Epithelial cell of esophagus (primary cell): ENCODE measurements at places on chromosomes 11 and 22.
A peak's percentile ranks its signal among the peaks of the same experiment; 100 is the strongest.

DNA sequence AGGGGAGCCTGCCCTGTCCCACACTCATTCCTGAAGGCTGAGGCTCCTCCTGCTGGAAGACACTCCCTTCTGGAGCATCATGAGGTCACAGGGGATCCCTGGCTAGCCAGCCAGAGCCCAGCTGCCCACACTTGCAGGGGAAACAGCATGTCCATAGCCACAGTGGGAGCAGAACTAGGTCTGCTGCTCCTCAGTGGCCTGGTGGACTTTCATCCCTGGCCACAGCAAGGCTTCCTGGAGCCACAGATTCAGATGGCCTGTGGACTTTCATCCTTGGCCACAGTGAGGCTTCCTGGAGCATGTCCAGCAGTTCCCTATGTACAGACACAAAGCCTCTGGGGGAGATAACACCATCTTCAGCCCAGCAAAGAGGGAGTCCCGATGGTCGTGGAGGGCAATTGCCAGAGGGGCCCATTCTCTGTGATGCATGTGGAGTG, 5.9 kb upstream of the APOL6 start:
- DNase-seq: no peak

DNA sequence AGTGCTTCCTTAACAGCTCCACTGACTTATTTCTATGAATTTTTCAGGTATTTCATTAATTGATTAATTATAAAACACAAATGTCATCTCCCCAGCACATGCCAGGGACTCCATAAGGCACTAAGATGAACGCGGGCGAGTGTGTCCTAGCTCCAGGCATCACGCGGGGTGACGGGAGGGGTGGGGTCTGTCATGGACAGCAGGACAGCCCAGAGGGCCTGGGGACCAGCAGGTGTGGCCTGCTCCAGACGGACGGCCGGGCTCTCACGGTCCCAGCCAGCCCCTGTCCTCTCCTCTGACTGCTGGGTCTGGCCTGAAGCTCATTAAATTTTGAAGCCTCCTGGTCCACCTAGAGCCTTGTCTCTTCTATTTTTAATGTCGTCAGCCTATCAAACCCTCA, 531.1 kb downstream of the BRD1 start:
- no peak for DNase-seq

GRCh38 chr22:38313384-38313955, 3.8 kb downstream of the CSNK1E start:
- peak; percentile 74 for DNase-seq

- no peak for DNase-seq
These were observed 231.7 kb downstream of the DYNC2H1 start for GRCh38 chr11:103340956-103341355.

DNA sequence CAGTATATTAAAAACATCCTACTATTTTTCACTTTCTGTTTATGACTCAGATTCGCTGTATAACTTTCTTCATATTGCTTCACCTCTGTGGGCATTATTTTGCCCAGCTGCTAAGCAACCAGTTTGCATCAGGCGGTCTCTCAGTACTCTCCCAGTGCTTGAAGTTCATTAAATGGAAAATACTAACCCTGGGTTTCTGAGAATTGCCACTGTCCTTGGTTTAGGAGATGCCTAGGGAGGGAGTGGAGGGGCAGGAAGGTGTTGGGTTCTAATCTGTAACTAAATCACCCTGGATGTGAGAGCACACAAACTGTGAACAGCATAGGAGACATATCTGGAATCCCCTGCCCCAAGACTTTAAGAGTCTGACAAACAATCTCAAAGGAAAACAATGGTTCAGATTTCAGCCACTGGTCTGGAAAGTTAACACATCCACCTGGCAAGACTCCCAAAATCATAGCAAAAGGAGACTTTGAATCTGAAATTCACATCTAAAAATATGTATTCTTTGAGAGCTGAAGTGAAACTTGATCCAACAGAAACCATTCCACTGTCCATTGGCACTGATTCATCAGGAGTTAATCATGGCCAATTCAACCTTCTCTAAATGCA, 540.0 kb downstream of the SOX6 start:
- DNase-seq: peak; percentile 83

GRCh38 chr11:45399166-45399565, 113.0 kb upstream of the SYT13 start:
- no peak for DNase-seq

DNA sequence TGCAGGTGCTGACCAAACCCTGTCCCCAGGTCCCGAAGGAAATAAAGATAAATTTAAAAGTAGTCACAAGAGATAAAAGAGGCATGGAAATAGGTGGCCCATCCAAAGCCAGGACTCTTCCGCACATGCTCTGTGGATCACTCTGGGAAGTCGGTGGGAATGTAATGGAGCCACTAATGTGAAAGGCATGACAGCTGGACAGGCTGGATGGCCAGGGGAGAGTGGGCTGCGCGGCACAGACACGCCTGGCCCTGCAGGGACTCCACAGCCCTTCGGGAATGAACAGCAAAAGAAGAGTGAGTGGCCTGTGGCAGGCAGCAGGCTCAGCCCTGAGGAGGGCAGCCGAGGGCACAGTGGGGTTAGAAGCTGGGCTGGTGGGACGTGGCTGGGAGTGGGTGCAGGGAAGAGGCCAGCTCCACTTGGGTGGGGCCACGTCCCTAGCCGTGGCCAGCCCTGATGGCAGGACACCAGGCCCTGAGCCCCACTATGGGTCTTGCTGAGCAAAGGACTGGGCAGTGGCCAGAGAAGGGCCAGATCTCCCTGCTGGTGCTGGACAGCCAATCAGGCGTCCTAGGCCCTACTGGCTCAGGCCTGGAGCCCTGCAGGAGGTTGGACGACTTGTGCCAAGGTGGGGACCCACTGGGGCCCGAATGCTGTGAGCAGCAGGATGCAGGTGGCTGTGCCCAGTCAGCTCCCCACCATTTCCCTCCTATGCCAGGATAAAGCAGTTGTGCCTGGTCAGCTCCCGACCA, 31.3 kb upstream of the GNB1L start:
- no peak for DNase-seq

GRCh38 chr11:130649801-130650200, 201.4 kb downstream of the ADAMTS15 start:
- DNase-seq: no peak

- DNase-seq: peak; percentile 21
These were observed 245.6 kb downstream of the BLID start for GRCh38 chr11:121870206-121871045.

GRCh38 chr22:50150161-50151129, 20.1 kb upstream of the PANX2 start:
- peak; percentile 22 for DNase-seq

DNA sequence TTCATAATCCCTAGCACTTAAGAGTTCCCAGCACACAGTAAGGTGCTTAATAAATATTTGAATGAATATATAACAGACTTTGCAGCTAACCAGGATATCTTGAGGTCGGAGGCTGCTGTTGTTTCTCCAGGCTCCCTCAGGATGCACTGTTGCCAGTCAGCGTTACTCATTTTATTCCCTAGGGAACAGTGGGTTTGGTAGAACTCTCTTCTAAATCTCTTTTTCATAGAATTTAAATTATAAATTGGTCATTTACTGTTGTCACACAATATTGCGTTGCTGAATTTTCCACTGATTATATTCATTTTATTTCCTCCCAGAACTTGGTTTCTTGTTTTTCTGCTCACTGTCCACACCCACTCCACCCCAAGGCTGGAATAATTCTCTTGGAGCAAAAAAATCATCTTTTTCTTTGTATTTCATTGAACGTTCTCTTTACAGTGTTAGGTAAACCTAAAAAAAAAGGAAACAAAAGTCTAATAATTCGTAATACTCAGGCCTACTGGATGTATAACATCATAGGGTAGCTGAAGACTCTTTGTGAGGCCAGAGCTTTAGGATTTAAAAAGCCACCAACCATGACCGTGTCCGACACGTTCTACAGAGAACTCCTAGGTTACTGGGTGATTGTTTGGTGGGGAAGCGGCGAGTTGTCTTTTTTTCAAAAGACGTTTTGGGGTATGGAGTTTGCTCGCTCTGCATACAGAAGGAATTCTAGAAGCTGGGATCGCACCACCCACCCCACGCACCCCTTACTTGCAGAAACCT, 766 bp upstream of the CAPRIN1 start:
- DNase-seq: no peak

DNA sequence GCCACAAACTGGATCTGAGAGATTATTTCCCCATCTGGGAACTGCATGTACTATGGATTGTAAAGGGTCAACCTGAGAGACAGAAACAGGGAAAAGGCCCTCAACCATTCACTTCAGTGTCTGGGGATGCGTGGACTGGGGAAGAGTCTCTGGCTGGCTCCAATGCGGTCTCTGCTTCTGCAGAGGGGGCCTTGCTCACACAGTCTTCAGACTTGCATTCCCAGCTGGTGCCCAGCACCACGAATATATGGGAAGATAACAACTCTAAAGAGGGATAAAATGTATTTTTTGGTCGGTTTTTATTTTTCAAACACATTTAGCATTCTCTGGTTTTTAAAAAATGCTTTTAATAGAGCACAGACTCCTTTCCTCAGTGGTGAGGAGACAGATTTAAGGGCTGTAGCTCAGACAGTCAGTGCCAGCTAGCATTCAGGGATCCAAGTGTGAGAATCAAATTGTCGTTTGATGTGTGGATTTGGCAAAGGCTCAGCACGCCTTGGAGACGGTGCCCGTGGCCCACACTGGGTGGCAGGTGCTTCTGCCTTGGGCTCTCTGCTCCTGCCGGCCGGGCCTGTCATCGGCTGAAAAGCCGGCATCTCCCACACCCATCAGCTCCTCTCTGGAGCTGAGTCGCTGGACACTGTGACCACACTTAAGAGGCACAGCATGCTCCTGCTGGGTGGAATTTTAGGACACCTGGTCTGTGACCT, 8.0 kb upstream of the EFCAB6 start:
- no peak for DNase-seq

DNA sequence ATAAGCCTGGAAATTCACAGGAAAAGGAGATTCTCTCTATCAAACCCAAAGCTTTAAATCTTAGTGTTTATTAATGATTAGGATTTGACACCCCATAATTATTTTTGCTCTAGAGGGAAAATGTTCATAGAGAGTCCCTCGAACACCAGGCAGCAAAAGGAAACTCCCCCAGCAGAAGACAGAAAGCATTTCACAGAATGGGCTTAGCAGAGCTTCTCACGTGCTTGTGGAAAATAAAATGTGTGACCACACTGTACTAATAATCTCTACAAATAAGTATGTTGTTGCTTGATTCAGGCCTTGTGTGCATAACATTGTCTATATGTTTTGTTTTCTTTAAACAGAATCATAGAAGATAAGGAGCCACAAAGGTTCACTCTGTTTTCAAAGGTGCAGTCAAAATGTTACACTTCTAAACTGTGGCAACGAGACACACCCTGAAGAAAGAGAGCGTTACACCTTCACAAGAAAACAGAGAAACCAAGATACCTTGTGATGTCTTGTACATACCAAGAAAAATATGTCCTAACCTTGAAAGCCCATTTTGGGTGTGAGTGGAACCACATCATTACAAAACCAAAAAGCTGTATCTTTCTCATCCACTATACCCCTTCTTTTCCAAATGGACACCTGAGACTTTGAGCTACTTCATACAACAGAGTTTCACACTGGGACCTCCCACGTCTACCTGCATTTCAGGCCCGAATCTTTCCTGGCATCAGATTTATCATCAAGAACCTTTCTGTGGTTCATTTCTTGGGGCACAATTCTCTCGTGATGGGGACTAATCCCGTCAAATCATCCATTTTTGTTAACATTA, 282.5 kb downstream of the ETS1 start:
- no peak for DNase-seq

GRCh38 chr11:6142936-6143335, 27.2 kb downstream of the OR52B2 start:
- DNase-seq: no peak

GRCh38 chr11:30911247-30911646, 325.1 kb upstream of the MPPED2 start:
- peak; percentile 2 for DNase-seq

GRCh38 chr11:36151933-36152580, 137.2 kb downstream of the COMMD9 start:
- no peak for DNase-seq

- no peak for DNase-seq
These were observed 61.9 kb upstream of the BARX2 start for GRCh38 chr11:129313541-129314297.

GRCh38 chr22:40432625-40433024, 62.2 kb downstream of the SGSM3 start:
- no peak for DNase-seq

- no peak for DNase-seq
These were observed 16.1 kb upstream of the OR52K1 start for GRCh38 chr11:4466131-4466870.

- DNase-seq: no peak
These were observed at the start of gene CRACR2B for GRCh38 chr11:827897-828192. Gene CRACR2B, plus strand, starts transcription at chr11:827919. Its CDS starts 689 bp downstream, at chr11:828608.

- DNase-seq: peak; percentile 22
These were observed 43.1 kb upstream of the MYH9 start for GRCh38 chr22:36430863-36431262.

GRCh38 chr11:13721760-13722159, 53.3 kb downstream of the FAR1 start:
- peak; percentile 50 for DNase-seq

- peak; percentile 4 for DNase-seq
These were observed 116.4 kb downstream of the TYR start for GRCh38 chr11:89293965-89294679.

- DNase-seq: no peak
These were observed 21.8 kb downstream of the NARS2 start for GRCh38 chr11:78552881-78553280.

DNA sequence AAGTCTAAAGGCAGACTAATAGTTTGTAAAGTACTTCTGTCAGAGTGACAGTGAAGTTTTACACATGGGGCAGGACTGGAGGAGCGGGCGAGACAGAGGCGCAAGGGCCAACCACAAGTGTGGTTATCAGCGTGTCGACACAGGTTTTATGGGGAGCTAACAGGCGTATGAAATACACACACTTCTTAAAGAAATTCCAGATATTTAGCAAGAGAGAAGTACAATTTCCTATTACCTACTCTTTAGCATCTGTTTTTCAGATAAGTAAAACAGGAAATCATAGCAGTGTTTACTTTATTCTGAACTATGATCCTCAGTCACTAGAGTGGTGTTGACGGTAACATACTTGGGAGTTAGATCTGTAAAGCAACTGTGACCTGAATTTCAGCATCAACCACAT, 22.5 kb downstream of the VSIG10L2 start:
- DNase-seq: peak; percentile 77

DNA sequence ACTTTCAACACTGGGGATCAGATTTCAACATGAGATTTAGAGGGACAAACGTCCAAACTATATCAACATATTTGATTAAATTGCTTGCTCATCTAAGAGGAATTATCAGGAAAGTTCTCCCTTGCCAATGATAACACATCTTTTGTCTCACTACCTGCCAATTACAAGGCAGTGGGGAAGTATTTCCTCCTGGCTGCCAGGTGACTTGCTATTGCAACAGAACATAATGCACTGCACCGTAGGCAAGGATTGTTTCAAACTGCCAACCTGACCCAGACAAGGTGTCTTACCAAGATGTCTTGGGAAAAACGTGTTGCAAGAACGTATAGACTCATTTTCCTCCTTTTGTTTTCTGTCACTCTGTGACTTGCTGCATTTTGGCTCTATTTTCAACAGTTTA, 711.6 kb downstream of the METTL15 start:
- DNase-seq: peak; percentile 89

GRCh38 chr11:66904055-66904454, 47.2 kb downstream of the LRFN4 start:
- DNase-seq: peak; percentile 54
